ENCODE measurements at places on chromosomes 3 and 15. TPM values are rescaled to one million over a fixed set of nuclear protein-coding genes. Genes with fewer than 3 reads are reported as not detected.

EPB42 gene
- not detected for total RNA-seq

NAALADL2 gene
- 19.7 TPM for total RNA-seq

MYEF2 gene
- 1.3 TPM for total RNA-seq

HMCES gene
- total RNA-seq, result 16.4 TPM

GOLGA6L7 gene
- total RNA-seq, result not detected

ARHGEF26 gene
- 1.6 TPM for total RNA-seq

GRK7 gene
- under 0.01 TPM for total RNA-seq

EPHA6 gene
- total RNA-seq, result not detected

FGF7 gene
- total RNA-seq, result 278 TPM

CACNA2D3 gene
- total RNA-seq, result under 0.01 TPM

CIDEC gene
- 0.17 TPM for total RNA-seq

CEMIP gene
- total RNA-seq, result 613 TPM

KLF15 gene
- 4.1 TPM for total RNA-seq

Measured in smooth muscle cell of trachea (primary cell).